Testis (tissue), 5 donors: ENCODE measurements at places on chromosomes 7 and 10. TPM values are rescaled to one million over a fixed set of nuclear protein-coding genes. Genes with fewer than 3 reads are reported as not detected.
A peak's percentile ranks its signal among the peaks of the same experiment; 100 is the strongest.

DNA sequence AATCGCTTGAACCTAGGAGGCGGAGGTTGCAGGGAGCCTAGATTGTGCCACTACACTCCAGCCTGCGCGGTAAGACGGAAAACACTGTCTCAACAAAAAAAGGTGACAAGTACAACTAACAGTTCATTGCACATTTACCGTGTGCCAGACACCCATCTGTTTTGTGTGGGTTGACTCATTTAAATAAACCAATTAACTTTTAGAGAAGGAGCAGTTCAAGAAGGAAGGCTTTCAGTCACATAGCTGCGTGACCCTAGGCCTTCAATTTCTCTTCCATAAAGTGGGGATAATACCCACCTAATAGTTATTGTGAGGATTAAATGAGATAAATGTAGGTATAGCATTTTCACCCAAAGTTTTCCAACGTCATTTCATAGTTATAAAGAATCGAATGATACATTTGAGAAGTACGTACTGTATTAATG lies 52.3 kb upstream of the KDM7A start:
- DNase-seq, result no peak

GRCh38 chr10:25839683-25840082 lies 94.3 kb upstream of the MYO3A start:
- DNase-seq, result no peak

- DNase-seq, result peak; percentile 76
These were observed 45.2 kb upstream of the BHLHA15 start for GRCh38 chr7:98165827-98166667.

GRCh38 chr7:13980474-13980873 lies 9.0 kb downstream of the ETV1 start:
- DNase-seq, result no peak

DNA sequence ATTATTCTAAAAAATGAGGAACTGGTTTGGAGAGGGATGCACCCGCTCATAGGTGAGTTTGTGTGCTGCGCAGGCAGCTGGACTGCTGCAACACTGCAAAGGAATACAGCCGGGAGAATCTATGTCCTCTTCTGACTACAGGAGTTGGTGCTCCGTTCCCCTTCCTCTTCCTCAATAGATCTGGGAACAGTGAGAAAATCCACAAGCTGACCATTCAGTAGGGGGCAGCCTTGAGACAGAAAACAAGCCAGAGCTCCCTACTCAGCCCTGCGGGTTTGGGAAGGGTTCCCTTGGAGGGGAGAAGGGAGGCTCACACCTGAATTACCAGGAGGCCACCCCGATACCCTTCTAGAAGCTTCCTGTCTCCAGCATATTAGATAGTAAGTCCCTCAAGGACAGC lies 87.3 kb upstream of the FOXI2 start:
- DNase-seq, result peak; percentile 23

AGAP9 gene
- total RNA-seq, result 17.5 TPM
